ENCODE measurements at places on chromosomes 11 and 22.

- DNase-seq = no peak
Measured at GRCh38 chr11:74694136-74694930, 36.9 kb downstream of the CHRDL2 start.

DNA sequence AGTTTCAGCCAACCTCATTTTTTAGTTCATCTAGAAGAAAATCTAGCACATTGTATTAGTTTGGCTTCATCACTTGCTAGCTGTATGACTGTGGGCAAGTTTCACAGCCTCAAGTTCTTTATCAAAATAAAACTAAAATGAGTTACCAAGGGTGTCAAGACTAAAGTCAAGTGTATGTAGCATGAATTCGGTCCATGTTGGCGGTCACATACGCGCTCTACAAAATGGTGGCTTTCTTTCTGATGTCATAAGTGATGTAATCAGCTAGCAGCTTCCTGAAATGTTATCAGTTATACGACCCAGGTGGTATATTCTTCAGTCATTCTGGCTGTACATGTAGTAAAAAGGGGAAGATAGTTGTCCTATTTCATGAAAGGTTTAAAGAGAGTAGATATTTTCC, 50.5 kb downstream of the POLD3 start:
- DNase-seq = no peak

DNA sequence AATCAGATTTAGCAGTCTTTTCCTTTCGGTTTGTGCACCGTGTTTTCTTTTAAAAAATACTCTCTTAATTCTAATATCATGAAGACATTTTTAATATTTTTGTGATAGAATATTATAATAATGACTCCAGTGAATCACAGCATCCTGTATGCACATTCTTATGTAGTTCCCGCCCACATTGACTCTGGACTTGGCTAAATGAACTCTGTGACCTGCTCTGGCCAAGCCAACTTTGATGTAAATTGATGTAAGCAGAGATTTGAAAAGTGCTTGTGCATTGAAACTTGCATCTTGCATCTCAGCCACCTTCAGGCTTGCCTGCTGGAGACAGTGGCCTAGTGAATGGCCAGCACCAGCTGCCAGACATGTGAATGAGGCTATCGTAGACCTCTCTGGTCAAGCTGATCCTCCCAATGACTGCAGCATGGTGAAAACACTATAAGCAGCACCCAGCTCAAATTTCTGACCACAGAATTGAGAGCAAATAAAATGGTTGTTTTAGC, 29.2 kb upstream of the PGM2L1 start:
- no peak for DNase-seq

- no peak for DNase-seq
Measured at GRCh38 chr22:22694106-22694505, 49.7 kb downstream of the GGTLC2 start.

DNA sequence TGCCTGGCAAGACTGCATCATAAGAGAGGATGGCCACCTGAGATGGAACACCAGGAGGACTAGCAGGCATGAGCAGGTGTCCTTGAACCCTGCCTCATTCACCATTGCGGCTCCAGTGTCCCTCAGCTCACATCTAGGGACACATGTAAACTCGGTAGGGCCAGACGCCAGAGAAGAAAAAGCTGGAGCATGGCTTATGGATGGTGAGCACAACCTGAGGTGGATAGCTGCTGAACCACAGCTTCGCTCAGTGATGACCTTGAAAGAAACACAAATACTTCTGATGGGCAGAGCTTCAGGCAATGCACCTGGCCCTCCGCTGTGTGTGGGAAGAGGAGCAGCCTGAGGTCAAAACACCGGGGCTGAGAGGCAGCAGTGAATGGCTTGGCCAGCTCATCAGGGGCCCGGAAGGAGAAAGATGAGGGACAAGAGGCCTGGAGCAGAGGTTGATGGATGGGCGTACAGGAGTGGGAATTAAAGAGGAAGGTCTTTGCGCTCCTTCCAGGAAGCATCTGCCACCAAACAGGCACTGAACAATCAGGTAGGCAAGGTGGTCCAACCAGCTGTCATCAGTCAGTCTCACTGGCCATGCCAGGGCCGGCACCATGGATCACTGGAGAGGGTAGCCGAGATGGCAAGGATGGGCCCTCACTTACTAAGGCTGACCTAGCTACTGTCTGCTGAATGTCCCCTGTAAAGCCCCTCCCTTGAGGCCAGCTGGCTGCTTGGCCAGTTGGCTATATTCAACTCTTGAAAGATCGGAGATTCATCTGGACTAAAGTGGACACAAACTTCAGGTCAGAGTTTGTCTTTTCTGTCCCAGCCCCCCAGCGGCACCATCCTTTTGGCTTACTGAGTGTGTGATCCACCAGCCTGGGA, 89.7 kb downstream of the MYEOV start:
- DNase-seq = no peak

- DNase-seq = no peak
Measured at GRCh38 chr11:74923125-74923524, 25.8 kb downstream of the XRRA1 start.

GRCh38 chr11:68750195-68751003, 921 bp downstream of the TESMIN start:
- peak; percentile 12 for DNase-seq

DNA sequence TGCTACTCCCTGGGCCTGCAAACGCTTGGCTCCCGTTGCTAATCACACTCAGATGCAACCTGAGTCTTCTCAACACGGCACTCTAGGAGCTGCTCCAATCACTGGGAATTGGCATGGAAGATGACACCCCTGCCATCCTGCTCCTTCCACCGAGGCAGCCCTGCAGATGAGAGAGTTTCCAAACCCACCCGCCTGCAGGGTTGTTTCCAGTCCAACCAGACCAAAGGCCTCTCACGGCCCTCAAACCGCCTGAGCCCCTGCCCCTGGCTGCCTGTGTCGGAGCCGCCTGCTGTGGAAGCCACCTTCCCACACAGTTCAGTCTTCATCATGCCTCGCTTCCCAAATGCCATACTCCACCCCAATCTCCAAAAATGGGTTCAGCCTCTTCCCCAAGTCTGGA, 36.8 kb upstream of the TP53I11 start:
- DNase-seq = no peak

DNA sequence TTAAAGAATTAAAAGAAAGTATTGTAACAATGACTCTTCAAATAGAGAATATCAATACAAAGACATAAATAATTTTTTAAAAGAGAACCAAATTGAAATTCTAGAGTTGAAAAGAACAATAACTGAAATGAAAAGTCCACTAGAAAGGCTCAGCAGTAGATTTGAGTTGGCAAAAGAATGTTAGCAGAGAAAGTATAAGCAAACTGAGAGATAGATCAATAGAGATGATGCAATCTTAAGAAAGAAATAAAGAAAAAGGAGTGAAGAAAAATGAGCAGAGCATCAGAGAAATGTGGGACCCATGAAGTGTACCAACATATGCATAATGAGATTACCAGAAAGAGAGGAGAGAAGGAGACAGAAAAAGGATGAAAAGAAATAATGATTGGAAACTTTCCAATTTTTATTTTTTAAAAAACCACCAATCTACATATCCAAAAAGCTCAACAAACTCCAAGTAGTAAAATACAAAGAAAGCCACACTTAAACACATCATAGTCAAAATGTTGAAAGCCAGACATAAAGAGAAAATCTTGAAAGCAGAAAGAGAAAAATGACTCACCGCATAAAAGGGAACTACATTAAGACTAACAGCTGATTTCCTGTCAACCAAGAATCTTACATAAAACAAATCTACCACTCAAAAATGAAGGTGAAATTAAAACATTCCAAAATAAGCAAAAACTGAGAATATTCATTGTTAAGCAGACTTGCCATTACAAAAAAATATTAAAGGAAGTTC, 20.9 kb downstream of the NCF4 start:
- DNase-seq = no peak

- DNase-seq = no peak
Measured at GRCh38 chr11:94737171-94737611, 31.0 kb upstream of the AMOTL1 start.

GRCh38 chr22:46879083-46879482, 116.6 kb downstream of the TBC1D22A start:
- DNase-seq = no peak

GRCh38 chr22:34567367-34567766, 498.6 kb upstream of the ISX start:
- no peak for DNase-seq

DNA sequence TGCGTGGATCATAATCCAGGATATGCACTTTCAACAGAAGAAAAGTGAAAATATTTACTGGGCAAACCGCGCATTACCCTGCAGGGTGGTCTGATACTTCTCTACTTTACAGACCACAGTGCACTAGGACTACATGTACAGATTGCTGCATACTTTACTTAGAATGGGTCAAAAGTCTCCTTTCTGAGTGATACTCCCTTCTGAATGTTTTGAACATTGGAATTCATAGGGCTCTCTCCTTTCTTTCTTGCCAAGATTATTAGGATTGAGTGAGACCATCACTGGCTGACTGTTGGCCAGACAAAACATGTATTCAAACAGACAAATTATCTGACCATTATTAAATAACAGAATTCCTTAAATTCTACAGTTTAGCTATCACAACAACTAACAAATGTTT, 6.6 kb upstream of the FIBIN start:
- DNase-seq = no peak

GRCh38 chr11:86481399-86481798, 106.7 kb downstream of the CCDC81 start:
- no peak for DNase-seq

GRCh38 chr22:46367707-46368191, 32.2 kb downstream of the TRMU start:
- peak; percentile 85 for DNase-seq

DNA sequence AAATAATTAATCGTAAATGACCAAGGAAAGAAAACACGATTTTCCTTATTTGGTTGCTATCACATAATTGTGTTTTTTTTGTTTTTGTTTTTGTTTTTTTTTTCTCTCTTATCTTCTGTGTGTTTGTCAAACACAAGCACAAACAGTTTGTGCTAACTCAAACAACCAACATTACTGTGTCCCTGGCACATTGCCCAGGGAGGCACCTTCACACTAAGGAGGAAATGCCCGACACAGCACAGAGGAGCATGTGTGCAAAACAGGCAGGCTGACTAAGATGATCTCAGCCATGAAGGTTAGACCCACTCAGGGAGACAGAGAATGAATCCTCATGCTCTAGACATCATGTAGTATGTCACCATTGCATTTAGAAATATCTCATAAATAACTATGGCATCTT, 130.1 kb downstream of the SOX6 start:
- DNase-seq = no peak

DNA sequence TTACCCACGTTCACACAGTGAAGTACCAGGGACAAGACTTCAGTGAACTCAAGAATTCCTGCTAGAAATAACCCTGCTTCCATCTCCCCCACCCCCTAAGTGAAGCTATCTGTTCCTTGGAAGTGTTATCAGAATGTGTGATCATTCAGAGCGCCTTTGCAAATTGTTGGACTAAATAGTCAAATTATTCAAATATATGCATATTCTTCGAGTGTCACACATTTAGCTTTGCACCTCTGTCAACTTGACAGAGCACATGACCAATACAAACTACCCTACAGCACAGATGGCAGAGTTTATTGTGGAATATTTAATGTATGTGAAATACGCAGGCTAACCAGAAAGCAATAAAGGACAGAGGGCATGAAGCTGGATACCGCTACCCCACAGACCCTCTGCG, 2.6 kb upstream of the BDNF start:
- DNase-seq = no peak

DNA sequence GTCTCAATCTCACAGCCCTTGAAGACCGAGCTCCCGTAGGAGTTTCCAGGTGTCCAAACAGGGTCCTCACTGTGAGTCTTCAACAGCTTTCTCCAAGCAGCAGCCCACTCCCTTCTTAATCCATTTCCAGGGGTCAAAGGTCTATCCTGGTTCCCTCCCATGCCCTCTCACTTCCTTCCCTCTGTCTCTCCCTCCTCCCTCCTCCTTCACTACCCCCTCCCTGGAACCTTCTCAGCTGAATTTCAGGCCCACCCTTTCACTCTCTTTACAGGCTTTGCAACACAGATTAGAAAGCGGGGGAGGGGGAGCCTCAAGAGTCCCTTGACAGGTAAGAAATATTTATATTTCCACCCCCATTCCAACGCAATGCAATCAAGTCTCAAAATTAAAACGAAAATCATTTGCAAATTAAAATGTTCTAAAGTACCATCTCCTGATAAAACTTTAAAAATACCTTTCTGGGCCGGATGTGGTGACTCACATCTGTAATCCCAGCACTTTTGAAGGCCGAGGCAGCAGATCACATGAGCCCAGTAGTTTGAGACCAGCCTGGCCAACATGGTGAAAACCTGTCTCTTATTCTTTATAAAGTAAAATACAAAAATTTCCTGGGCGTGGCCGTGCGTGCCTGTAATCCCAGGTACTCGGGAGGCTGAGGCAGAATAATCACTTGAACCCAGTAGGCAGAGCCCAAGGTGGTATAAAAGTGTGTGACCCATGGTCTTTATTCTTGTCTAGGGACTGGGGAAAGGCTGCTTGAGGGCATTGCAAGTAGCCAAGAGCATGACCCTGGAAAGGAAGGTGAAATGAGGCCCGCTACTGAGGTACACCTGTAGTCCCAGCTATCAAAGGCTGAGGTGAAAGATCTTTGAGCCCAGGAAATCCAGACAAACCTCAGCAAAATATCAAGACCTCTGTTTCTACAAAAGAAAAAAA, 865 bp upstream of the ZNF280A start:
- no peak for DNase-seq

GRCh38 chr11:104361975-104362374, 198.0 kb upstream of the PDGFD start:
- no peak for DNase-seq

GRCh38 chr11:96481771-96482170, 92.0 kb downstream of the JRKL start:
- DNase-seq = no peak

- DNase-seq = no peak
Measured at GRCh38 chr22:40240160-40240559, 62.4 kb downstream of the TNRC6B start.

DNA sequence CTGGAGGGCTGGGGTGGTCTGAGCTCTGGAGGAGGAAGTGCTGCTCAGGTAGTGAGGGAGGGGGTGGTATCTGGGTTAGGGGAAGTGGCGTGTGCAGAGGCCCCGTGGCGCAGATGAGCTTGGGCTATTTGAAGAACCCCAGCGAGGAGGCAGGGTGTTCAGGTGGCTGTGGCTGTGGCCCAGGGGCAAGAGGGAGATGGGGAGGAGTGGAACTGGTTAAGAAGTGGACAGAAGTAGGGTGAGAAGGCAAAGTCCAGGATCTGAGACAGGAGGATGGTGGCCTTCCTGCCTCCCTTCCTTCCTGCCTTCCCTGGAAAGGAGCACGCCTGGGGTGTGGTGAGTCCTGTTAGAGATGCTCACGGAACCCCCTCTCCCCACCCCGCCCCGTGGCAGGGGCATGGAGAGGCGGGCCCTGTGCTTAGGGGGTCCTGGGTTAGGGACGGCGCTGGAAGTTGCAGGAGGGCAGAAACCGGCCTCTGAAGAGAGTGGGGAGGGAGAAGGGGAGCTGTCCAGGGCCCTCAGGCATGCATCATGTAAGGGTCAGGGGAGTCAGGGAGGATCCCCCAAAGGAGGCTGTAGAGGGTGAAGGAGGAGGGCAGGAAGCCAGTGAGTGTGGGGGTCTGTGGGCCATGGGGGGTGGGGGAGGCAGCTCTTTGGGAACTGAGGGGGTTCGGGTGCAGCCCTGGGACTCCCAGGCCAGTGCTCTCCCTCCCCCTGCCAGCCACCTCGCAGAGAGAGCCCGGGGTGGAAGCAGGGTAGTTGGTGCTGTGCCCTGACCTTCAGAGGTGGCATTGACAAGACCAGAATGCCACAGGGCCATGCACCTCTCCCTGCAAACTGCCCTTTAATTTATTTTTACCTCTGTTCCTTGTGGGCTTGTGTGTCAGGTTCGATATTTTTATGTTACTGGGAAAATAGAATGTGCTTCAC, 63.7 kb upstream of the PARVG start:
- DNase-seq = no peak

GRCh38 chr11:73520353-73521061, 77.4 kb downstream of the FAM168A start:
- DNase-seq = no peak

GRCh38 chr22:44667829-44668189, 34.2 kb upstream of the PRR5 start:
- DNase-seq = peak; percentile 87

Measured in activated CD8-positive, alpha-beta T cell treated with anti-CD3 and anti-CD28 coated beads for 36 hours (primary cell).